Naive thymus-derived CD8-positive, alpha-beta T cell (primary cell): ENCODE measurements at places on chromosomes 6 and 20. TPM values are rescaled to one million over a fixed set of nuclear protein-coding genes. Genes with fewer than 3 reads are reported as not detected.

Gene ADGRB3
- polyA plus RNA-seq = not detected

Gene DPPA5
- not detected for polyA plus RNA-seq

Gene TUBB2B
- polyA plus RNA-seq = 0.08 TPM

Gene RAET1L
- polyA plus RNA-seq = not detected

Gene HLA-DOB
- not detected for polyA plus RNA-seq

Gene GMNN
- polyA plus RNA-seq = 4.3 TPM

Gene LY6G6C
- not detected for polyA plus RNA-seq

Gene BPIFA1
- not detected for polyA plus RNA-seq

Gene MAN1A1
- polyA plus RNA-seq = 17.9 TPM

Gene AGPAT4
- 3.8 TPM for polyA plus RNA-seq

Gene C20orf141
- polyA plus RNA-seq = not detected

Gene PDYN
- not detected for polyA plus RNA-seq

Gene FAM135A
- polyA plus RNA-seq = 3.3 TPM

Gene PPP1R14C
- 0.24 TPM for polyA plus RNA-seq

Gene FAM217A
- polyA plus RNA-seq = 0.23 TPM

Gene STMN3
- 35.4 TPM for polyA plus RNA-seq

Gene MOG
- polyA plus RNA-seq = not detected

Gene PACSIN1
- 0.07 TPM for polyA plus RNA-seq

Gene C4B
- not detected for polyA plus RNA-seq
